ENCODE measurements at places on chromosomes 6 and 20.

DNA sequence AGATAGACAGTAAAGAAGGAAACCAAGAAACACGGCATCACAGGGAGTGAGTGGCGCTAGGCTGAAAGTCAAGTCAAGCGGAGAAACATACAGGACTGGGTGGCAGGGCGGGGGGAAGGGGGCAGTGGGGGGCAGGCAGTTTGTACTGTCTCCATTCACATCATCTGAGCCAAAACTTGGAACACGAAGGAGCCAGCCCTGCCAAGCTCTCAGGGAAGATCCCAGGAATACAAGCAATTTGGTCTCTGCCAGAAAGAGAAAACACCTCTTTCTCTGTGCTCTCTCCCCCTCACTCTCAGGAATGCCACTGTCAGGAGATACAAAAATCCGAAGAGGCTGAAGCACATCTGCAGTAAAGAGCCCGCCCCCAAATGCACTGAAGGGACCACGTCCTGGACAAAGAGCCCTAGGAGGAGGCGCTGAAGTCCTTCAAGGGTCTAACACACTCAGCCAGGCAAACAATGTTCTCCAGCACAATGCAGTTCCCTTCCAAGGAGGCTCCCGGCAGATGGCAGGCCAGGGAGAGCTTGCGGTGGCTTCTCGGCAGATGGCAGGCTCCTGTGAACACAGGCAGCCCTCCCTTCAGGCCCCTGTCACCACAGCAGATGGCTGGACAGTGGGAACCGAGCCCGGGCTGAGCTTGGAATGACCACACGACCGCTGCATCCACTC is 90.0 kb downstream of the ATP9A start:
- no peak for DNase-seq

- DNase-seq: no peak
Observed at GRCh38 chr6:6057442-6058053, 50.8 kb upstream of the NRN1 start.

- DNase-seq: no peak
Observed at GRCh38 chr6:42979523-42980177, 669 bp upstream of the PEX6 start.

DNA sequence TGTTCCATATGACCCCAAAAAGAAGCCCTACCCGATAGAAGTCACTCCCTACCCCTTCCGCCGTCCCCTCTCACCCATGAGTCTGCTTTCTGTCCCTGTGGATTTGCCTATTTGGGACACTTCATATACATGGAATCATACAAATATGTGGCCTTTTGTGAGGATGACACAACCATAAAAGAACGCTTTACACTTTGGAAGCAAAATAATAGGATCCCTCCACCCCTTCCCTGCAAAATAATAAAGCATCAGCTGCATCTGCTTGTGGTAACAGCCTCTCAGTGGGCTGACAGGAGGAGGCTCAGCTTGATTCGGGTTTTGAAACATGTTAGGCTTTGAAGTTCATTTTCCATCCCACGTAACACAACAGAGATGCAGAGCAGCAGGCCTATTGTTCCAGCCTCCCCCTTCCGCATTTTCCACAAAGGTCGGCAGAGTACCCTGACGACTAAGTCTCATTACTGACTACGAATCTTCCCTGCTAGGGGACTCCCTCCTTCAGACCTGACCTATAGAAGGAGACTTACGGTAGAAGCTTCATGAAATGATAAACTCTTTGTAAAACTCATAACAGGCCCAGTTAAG is 99.1 kb downstream of the ALDH8A1 start:
- DNase-seq: no peak

DNA sequence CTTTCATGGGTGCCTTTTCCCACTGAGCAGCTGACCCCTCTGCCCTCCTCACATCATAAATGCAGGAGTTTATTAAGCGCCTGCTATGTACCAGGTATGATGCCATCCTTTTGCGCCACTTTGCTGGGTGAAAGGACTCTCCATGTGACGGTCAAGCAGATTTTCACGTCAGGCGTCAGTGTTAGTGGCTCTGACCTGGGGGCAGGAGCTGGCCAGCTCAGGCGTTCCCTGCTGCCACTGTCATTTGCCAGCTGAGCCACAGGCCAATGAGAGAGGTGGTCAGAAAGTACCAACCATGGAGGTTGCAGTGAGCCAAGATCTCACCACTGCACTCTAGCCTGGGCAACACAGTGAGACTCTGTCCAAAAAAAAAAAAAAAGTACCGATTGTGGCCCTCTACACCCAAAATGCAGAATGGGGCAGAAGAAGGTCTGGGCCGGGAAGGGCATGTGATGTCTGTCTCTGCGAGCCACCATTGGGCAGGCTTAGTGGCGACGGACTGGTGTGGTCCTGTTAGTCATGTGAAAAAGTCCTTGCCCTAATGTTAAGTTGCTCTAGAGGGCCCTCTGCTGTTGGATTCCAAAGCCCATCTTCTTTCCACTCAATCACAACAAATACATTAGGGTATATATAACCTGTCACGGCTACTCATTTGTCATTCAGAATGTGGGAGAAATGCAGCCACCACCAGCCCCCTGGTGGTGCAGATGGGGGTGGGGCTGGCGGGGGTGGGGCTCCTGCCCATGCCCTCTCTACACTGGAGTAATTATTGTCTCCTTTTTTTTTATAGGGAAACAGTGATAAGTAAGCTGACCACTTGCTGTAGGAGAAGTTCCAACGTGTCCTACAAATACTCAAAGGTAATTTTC is 18.4 kb upstream of the SLC22A1 start:
- no peak for DNase-seq

DNA sequence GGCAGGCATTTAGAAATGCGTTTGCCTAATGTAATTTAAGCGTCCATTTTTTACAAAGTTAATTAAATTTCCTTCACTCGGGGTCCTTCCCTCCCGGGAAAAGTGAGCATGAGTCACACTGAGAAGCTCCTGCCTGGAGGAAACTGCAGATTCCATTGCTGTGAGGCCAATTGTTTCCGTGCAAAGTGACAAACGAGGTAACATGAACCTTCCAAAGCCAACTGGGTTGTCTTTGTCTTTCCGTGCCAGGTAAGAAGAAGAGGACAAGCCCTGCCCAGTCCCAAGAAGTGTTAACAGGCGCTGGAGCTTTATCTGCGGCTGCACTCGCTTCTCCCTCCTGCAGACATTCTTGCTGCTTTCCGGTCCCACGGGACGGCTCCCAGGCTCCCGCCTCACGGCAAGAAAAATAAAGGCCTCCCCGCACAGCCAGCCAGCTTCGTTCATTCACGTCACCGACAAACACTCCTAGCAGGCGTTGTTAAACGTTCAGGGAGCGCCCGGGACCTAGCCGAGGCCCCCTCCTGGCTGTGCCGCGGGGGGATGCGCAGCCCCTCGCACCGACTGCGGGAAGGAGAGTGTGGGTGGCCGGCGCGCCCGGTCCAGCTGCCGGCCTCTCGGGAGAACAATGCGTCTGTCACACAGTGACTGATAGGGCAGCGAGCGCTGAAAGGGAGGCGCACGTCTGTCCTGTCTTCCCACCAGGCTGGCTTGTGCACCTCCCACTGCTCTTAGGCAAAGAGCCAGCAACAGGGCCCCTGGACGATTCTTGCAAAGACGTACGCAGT is 61.5 kb upstream of the HDDC2 start:
- peak; percentile 90 for DNase-seq

DNA sequence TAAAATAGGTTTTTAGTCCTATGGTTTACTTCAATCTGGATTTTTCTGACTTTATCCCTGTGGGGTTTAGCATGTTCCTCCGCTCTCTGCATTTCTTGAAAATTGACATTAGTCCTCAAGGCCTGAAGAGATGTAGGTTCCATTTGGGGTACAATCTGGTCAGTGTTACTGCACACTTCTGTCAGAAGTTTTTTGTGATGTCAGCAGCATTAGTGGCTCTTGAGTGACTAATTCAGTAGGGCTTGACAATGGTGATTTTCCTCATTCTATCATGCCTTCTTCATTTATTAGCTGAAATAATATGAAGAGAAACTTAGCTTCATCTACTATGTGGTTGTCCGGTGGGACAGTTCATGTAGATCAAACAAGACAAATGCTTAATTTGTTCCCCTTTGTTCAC is 114.6 kb downstream of the PDE10A start:
- no peak for DNase-seq

DNA sequence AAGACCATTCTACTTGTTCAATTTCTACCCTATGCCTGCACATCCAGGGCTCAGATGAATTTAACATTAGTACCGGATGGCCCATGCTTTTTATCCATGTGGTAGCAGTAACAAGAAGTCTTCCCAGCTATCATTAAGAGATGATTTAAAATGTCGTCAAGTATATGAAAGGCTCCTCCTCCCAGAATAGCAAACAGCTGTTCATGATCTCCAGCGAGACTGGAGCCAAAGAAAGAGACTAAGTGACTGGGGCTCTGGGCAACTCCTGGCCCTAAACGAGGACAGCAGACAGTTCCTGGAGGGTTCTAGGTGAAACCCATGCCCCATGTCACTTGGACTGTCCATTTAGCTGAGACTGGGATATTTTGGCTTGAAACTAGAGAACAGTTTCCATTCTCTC is 160.8 kb downstream of the CDC5L start:
- no peak for DNase-seq
